ENCODE measurements at places on chromosomes 5 and 9. TPM values are rescaled to one million over a fixed set of nuclear protein-coding genes. Genes with fewer than 3 reads are reported as not detected.

The ZNF879 gene
- total RNA-seq, result 5.9 TPM

The NTNG2 gene
- total RNA-seq, result 0.38 TPM

GRCh38 chr9:133944746-133945135 is 47.4 kb downstream of the VAV2 start:
- no peak for DNase-seq

DNA sequence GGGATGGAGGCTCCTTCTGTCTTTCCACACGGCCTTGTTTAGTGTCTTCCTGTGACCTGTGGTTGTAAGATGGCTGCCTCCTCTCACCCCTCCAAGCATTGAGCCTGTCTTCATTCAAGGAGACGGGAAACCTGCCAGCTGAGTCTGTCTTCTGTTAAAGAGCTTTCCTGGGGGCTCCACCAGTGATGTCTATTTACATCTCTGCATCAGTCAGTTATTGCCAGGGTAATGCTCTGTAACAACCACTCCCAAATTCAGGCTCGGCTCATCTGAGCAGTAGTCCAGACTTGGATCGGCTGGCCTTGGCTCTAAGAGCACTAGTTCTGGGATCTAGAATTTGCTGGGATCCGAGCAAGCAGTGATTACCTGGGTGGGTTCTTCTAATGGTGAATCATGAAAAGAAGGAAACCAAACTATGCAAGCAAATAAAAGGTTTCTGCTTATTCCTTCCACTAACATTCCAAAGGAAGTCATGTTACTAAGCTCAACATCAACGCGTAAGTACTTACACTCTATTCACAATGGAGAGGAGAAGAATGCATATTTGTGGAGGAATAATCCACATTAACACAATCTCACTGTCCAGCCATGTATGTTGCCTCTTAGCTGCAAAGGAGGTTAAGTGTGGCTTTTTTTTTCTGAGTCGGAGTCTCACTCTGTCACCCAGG is 61.7 kb downstream of the GALNT12 start:
- no peak for DNase-seq

- DNase-seq, result no peak
Measured at GRCh38 chr5:53782620-53783019, 222.2 kb downstream of the NDUFS4 start.

DNA sequence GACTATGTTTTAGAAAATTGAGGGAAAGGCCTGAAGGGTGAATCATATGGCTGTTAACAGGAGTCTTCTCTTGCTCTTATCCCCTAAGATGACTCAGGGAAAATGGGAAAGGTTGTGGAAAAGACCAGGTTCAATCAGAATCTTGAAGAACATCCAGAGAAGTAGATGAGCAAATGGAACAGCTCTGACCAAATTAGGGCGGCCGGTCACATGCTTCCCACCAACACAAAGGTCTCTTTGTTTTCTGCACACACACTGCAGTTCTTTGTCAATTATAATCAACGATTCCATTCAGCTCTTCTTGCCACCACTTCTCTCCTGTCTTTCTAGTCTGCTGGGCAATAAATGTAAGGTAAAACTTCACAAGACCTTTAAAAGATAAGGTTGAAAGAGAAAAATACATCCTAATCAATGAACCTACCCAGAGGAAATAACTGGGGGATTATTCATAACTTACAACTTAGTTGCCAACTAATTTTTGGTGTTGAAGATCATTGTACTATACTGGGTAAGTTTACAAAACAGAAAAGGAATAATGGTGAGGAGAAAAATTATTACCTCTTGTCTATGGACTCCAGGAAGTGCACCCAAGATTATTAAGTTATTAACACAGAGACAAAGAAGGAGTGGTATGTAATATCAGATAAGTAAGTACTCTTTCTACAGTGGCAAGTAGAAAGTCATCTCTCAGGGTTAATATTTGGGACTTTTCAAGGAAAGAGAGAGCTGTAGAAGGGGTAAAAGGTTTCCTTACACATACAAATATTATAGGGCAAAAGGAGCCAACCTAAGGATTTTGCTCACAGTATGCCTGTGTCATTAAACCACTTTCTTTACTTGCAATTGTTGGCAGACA is 441.9 kb upstream of the PIK3R1 start:
- DNase-seq, result no peak

DNA sequence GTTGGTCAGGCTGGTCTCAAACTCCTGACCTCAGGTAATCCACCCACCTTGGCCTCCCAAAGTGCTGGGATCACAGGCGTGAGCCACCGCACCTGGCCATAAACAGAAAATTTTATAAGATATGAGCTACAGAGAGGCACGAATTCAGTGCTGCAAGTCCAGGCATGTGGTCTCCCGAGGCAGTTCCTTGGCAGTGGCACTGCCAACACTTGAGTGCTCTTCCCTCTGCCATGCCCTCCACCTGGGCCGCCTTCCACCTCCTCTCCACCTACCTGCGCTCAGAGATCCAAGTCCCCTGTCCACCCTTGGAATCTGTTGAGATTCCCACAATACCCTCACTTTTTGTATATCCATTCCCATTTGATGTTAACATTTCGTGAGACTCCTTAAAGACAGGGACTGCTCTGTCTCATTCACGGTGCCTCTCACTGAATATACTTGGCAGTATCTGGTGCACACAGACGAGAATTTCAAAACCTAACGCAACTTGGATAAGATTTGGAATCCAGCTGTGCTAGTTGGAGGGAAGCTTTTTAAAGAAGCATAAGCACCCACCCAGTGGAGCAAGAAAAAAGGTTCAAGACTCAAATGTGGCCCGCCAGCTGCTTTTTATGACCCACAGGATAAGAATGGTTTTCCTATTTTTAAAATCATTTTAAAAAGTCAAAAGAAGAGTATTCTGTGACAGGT is 68.3 kb downstream of the DCP2 start:
- no peak for DNase-seq

The TYRP1 gene
- 0.23 TPM for total RNA-seq

The PRLR gene
- total RNA-seq, result 0.21 TPM

DNA sequence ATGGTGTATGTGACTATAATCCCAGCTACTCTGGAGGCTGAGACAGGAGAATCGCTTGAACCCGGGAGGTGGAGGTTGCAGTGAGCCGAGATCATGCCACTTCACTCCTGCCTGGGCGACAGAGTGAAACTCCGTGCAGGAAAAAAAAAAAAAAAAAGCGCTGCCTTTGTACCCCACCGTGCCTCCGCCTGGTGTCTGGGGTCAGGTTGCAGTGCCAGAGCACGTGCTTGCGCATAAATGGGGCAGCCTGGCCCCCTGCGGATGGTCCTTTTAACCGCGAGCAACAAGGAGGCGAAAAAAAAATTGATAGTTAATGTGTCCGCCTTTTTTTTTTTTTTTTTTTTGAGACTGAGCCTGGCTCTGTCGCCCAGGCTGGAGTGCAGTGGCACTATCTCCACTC is 6.3 kb upstream of the CCNB1 start:
- no peak for DNase-seq

GRCh38 chr5:79982136-79982535 is 8.9 kb downstream of the MTX3 start:
- DNase-seq, result no peak

- no peak for DNase-seq
Measured at GRCh38 chr5:157271740-157272271, 5.9 kb downstream of the CYFIP2 start.

The SH2D3C gene
- total RNA-seq, result 137 TPM

The IFNE gene
- total RNA-seq, result not detected

- no peak for DNase-seq
Measured at GRCh38 chr9:128632486-128632885, 24.2 kb downstream of the DYNC2I2 start.

GRCh38 chr5:172881691-172882370 is 47.8 kb downstream of the ERGIC1 start:
- DNase-seq, result no peak

DNA sequence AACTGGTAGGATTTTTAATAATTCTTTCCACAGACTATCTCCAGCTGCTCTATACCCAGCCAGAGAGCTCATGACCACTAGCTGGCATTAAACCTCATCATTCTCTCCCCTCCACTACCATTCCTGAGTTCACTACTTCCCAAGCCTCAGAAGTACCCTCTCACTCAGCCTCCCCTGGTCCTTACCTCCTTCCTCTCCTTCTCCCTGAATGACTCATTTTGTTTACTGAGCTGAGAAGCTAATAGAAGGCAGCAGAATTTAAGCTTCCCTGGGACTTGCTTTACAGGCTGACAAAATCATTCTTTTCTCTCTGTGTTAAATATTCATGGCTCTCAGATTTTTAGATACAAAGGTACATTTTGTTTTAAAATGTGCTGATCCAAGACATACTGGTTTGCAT is 305.4 kb downstream of the TLR4 start:
- DNase-seq, result no peak

DNA sequence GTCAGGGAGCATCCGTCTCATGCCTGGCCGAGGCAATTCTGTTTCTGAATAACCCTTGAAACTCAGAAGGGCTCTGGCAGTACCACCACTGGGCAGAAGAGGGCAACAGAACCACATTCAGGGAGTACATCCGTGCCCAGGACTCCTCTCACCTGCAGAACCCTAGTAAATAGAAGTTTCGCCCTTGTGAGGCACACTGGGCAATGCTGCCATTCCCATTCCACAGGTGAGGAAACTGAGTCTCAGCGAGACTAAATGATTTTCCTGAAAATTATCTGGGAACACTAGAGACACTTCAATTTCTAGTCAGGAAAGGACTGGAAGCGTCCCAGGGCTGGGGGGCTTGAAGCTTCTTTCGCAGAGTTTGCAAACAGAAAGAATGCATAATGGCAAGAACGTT is 74.7 kb downstream of the FGF1 start:
- DNase-seq, result peak; percentile 81

DNA sequence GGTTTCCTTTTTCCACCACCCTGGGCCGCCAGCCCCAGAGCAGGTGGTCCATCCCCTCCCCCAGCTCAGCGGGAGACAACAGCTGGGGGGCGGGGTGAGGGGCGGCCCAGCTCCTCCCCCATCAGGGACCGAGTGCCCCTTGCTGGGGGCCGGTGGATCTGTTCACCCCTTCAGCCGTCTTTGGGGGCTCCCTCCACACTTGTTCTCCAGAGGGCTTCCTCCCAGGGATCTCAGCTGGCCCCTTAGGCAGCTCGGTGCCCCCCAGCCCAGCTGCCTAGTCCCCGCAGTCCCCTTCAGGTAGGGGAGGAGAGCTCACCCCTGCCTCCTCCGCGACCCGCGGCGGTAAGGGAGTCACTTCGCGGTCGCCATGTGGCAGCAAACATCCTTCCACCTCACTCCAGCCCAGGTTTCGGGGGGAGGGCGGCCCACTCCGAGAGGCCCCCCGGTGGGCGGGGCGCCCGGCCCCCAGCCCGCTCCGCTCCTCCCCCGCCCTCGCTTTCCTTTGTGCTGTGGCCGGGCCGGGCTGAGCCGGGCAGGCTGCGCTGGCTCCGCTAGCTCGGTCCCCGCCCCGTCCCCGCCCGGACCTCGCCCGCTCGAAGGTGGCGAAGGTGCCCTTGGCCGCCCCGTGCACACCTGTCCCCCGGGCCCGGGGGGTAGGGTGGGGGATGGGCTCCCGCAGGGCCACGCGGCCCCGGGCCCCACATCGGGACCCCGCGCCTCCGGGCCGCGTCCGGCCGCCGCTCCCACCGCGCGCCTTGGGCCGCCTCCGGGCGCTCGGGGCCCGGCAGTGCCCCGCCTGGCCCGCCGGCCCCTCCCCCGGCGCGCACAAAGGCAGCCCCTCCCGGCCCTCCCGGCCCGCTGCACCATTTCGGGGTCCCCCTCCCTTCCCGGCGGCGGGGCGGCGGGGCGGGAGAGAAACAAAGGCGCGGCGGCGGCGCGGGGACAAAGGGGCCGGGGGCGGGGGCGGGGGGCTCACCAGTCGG is 683 bp downstream of the DBN1 start:
- DNase-seq, result peak; percentile 66

GRCh38 chr9:84294241-84294950 is 46.2 kb downstream of the SLC28A3 start:
- DNase-seq, result no peak

GRCh38 chr5:139445325-139446170 is 6.2 kb upstream of the DNAJC18 start:
- no peak for DNase-seq

DNA sequence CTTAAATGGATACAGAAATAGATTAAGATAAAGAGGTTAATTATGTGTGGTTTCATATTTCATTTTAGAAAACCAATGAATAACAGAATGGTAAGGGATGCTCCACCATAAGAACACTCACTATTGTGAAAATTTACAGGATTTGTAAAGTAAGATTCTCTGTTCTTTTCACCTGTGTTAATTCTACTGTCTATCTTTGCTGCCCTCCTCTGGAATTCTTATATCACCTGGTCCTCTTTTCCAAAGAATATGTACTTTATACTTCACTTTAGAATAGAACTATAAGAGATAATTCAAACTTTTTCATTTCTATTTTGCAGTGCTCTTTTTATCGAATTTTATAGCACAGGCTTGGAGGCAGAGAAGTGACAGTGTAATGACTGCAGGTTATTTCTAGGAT is 213.4 kb downstream of the LURAP1L start:
- no peak for DNase-seq

DNA sequence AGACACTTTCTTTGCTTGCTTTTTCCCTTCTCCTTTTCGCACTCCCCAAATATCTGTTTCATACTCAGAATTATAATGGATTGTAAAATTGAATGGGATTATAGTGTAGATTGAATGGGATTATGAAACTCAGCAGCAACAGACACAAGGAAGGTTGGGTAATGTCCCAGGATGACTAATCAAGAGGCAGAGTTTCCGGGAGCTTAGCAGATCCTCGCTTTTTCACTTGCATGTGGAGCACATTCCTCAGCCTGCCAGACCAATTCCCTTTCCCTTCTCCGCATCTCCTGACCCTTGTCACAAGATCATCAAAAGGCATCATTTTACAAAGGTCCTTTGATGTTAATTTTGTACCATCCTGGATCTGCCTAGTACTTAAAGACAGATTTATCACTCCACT is 55.1 kb upstream of the SLC1A1 start:
- no peak for DNase-seq

GRCh38 chr9:7259544-7260241 is 501.9 kb downstream of the KDM4C start:
- DNase-seq, result no peak

The BTNL3 gene
- total RNA-seq, result 0.36 TPM

All from endothelial cell (in vitro differentiated cells).